GDM1 (cell line): ENCODE measurements at places on chromosomes 6 and 20.

DNA sequence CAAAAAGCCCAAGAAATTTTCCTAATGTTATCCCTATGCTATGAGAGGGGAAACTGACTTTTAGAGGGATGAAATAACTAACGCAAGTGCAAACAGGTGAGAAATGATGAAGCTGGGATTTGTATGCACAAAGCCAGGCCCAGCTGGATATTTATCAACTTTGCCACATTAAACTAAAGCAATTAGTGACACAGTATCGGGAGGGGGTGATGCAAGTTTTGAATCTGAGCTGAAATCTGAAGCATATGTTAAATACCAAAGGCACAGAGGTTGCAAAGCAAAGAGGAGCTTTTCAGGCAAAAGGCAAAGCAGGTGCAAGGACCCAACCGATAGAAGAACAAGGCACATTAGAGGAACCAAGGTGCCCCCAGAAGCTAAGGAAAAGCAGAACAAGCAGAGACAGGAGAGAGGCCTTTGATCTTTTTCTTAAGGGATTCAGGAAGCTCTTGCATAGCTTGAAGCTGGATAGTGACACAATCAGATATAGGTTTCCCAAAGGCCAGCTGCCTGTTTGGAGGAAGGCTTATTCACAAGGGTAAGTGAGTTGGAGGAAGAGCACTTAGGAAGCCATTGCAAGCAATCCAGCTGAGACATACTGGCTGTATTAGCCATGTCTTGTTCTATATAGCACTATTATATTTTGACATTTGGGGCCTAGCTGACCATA lies 207.5 kb downstream of the HIVEP2 start:
- no peak for DNase-seq

DNA sequence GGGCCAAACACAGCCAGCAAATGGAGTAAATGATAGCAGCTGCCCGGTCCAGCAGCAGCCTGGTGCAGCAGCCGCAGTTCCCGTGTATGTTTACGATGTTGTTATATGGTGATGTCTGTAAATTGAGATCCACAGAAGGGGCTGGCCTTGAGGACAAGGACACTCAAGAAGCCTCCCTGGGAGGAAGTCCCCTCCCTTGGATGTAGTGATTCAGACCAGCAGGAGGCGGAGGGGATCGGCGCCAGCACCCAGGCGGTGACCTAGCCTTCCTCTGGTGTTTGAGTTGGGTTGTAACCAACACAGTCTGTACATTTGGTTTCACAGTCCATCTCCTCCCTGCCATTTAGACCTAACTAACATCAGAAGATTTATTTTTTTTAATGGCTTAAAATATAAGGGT lies 187.8 kb downstream of the SYNDIG1 start:
- DNase-seq, result no peak

DNA sequence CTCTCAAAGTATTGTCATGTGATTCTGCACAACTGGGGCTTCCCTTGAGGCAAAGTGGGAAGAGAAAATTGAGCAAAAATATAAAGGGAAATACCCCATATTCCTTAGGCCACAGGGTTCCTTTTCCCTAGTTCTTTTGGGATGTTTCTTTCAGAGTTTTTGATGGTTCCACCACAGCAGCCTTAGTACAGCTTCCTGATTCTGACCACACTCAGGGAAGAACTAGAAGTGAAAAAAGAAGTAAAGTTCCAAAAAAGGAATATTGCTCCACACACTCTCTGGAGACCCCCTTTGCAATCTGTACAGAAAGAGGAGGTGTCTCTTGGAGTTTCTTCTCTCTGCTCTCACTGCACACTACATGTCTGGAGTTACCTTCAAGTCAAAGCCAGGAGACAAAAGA lies 27.9 kb upstream of the HLA-DQA2 start:
- no peak for DNase-seq

DNA sequence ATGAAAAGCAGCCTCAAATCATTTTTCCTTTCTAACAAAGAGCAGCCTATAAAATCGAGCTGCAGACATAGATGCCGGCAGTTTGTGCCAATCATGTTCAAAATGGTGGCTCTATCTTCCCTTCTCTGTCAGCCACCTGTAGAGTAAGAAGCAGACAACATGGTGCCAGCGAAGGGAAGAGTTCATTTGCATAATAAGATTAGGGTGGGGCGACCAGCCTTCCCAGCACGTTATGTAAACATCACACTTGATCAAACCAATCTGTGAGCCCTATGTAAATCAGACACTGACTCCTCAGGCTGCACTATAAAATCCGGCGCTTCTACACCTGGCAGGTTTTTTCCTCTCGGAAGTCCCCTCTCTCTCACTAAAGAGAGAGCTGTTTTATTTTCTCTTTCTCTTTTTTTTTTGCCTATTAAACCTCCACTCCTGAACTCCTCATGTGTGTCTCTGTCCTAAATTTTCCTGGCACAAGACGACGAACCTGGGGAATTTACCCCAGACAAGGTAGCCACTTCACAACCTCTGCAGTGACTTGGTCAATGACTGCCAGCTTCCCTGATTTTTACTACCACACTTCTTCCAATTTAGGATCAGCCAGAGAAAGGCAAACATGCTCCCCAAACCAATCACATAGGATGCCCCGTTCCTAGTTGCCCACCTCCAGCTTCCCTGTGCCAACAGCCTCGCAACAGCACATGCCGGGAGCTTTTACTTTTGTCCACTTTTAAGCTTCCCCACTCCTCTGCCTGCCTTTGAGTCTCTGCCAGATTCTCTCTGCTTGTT lies 12.9 kb downstream of the TPMT start:
- no peak for DNase-seq

DNA sequence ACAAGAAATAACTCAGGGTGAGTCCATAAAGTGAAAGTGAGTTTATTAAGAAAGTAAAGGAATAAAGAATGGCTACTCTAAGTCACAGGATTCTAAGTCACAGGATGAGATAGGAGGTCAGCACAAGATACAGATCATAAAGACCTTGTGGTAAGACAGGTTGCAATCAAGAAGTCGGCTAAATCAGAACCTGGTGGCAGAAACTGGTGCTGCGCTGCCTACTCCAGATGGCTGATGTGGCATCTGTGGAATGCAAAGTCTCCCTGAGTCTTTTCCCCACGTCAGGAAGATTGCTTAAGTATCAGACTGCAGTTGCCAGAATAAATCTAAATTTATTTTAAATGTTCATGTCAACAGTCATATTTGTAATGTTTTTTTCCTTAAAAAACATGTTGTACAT lies 10.7 kb upstream of the KCNK15 start:
- DNase-seq, result no peak

DNA sequence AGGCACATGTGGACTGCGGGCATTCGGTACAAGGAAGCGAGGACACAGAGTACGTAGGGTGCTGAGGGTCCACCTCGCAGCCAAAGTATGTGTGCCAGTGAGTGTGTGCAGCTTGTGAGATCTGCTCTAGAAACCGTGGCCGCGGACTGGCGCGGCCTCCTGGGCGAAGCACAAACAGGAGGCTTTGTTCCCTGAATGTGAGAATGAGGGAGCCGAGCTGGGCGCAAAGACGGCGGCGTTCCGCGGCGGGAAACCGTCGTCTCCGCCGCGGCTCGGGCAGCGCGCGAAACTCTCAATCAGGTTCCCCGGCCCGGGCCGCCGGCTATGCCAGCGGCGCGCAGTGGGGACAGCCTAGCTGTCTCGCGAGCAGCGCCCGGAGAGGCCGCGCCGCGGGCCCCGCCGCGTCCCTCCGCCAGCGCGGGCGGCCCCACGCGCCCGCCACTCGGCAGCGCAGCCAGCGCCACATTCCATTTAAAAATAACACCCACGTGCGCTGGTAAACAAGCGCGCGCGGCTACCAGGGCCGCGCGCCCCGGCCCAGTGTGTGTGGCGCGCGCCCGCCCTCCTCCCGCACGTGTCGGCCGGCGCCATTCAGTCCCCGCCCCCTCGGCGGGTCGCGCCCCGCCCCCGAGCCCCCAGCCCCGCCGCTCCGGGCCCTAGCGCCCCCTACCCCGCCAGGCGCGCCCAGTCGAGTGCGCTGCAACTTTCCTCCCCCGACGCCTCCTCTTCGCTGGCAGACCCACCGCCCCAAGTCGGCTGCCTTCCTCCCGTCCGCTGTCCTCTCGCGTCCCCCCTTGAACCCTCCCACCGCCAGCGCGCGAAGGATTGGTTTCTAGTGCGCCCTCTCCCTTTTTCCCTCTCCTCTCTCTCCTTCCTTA lies 3.0 kb upstream of the FOXO3 start:
- DNase-seq, result peak; percentile 76

DNA sequence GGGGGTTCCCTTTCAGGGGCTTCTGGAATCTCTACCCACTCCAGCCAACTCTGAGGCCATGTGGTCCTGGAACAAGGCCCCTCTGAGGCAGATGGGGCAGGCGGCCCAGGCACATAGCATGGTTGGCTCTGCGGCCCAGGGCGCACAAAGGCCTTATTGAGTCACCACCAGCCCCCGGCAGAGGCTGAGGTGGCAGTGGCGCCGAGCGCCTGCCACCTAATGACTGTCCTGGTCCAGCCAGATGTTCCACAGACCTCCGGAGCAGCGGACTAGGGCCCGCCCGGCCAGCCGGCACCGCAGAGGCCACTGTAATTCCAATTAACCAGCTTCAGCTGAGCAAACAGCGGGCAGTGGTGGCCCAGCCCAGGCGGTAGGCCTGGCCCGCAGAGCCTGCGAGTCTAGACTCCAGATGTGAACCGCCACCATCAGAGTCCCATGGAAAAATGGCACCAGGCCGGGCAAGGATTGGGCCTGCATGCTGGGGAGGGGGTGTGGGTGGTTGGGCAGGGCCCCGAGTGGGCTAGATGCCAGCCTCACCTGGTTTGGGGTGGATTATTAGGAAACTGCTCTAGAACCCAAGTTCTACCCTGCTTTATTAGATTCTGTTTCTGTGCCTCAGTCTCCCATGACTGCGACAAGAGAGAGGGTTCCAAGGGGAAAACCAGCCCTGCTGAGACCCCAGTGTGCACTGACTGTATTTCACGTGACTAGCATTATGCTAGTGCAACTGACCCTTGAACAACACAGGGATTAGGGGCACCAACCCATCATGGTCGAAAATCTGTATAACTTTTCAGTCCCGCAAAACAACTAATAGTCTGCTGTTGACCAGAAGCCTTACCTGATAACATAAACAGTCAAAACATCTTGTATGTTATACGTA lies 34.1 kb upstream of the ID1 start:
- DNase-seq, result no peak

DNA sequence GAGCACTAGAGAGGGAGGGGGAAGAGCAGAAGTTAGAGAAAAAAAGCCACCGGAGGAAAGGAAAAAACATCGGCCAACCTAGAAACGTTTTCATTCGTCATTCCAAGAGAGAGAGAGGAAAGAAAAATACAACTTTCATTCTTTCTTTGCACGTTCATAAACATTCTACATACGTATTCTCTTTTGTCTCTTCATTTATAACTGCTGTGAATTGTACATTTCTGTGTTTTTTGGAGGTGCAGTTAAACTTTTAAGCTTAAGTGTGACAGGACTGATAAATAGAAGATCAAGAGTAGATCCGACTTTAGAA lies 2.0 kb downstream of the ID4 start:
- no peak for DNase-seq

GRCh38 chr6:50936277-50936681 lies 117.6 kb downstream of the TFAP2B start:
- DNase-seq, result no peak

- no peak for DNase-seq
These were observed 110.2 kb downstream of the WDR27 start for GRCh38 chr6:169591616-169592015.

GRCh38 chr6:46175446-46175845 lies 4.7 kb upstream of the ENPP5 start:
- DNase-seq, result no peak

- DNase-seq, result no peak
These were observed 26.0 kb upstream of the KIF3B start for GRCh38 chr20:32251470-32251869.

DNA sequence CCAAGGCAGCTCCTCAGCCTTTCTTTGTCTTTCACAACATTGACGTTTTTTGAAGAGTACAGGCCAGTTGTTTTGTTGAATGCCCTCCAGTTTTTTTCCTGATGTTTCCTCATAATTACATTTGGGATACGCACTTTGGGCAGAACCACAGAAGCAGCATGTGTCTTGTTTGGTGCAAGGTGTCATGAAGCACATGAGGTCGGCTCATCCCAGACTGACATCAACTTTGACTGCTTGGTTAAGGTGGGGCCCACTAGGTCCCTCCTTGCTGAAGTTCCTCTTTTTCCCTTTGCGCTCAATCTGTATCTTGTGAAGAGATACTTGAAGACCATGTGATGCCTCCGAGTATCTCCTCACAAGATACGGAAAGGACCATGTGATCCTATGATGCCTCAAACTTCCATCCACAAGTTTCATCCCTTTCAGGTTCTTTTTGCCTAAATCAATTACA lies 10.5 kb downstream of the SNAI1 start:
- peak; percentile 35 for DNase-seq

GRCh38 chr20:60838297-60838696 lies 413.8 kb upstream of the CDH4 start:
- no peak for DNase-seq

DNA sequence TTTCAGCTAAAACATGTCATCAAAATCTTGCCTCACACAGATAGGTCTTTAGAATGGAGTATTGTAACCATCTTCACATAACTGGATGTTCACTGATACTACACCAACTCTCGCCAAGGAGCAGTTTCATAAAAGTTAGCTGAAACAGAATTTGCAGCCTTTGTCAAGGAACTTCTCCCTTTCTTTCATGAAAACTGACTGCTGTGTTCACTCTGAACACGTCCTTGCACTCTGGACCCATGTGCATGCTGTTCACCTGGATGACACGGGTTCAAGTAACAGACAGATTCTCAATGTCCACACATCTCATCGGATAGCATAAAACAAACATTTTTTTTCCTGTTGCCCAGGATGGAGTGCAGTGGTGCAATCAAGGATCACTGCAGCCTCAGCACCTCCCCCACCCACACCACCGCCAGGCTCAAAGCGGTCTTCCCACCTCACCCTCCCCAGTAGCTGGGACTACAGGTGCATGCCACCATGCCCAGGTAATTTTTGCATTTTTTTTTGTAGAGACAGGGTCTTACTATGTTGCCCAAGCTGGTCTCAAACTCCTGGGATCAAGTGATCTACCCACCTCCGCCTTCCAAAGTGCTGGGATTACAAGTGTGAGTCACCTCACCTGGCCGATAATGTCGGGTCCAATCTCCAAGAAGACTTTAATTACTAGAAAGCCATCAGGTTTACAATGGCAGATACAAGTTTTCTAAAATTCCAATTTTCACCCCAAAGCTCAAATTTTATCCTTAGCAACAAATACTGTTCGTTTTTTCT lies 9.4 kb downstream of the DIDO1 start:
- no peak for DNase-seq

- no peak for DNase-seq
These were observed 6.0 kb upstream of the TGM2 start for GRCh38 chr20:38170826-38171674.

- no peak for DNase-seq
These were observed 20.5 kb downstream of the GCLC start for GRCh38 chr6:53524455-53524815.
